ENCODE measurements at places on chromosomes 11 and 22. TPM values are rescaled to one million over a fixed set of nuclear protein-coding genes. Genes with fewer than 3 reads are reported as not detected.
A peak's percentile ranks its signal among the peaks of the same experiment; 100 is the strongest.

DNA sequence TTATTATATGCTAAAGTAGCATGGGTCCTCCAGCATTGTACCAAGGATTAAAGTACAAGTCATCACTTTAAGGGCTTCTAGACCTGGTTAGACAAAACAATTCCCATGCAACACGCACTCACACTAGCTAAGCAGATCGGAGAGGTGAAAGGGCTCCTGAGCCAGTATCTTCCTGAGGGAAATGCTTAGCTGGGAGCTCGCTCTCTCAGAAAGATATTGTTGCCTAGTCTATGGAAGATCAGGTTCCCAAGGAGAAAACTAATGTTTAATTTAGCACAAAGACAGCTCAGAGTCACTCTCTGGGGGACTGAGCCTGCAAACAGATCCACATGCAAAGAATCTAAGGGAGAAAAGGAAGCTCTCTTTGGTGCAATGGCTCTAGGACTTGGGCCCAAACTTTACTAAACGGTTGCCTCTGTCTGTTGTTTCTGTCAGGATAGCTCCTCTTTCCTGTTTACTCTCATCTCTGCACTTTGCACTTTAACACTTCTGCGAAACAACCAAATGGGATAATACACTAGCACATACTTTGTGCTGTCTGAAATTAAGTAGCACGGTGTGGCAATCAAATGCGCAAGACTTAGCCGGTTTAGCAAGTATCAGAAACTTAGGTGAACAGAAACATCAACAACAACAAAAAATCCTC lies 10.7 kb downstream of the MAML2 start:
- no peak for DNase-seq

DNA sequence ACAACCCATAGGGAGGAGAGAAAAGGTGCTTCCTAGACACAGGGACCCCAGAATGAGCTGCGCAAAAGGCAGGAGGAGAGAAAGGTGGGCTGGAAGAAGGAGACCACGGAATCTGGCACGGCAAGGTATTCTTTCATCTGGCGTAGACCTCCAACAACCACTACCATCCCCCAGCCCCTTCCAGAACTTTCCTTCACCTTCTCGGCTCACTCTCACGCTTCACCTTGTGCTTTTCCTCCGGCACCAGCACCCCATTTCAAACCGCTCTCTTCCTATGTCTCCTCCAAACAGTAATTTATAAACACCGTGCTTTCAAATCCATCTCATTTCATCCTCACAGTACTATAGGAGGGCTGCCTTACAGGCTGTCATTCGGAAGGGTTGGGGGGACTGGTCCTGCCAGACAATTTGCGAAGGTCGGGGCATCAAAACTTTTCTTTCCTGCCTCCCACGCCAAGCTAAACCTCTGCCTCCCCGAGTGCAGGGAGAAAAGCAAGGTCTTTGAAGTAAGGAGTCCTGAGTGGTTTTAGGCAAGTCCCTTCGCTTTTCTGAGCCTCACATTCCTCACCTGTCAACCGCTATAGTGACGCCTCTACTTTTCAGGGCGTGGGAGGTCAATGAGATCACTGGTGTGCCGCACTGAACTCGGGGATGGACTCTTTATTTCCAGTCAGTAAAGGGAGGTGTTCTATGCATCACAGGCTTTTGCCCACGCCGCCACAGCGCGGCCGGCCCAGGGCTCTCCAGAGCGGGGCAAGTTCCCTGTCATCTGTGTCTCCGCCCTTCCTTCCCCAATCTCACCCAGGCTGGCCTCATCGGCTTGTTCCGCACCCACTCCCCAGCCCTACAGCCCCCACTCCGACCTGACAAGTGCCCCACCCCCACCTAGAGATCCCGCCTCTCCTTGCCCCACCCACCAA lies 800 bp downstream of the KCTD21 start:
- no peak for DNase-seq

GRCh38 chr22:27633296-27633871 lies 168.2 kb downstream of the MN1 start:
- no peak for DNase-seq

GRCh38 chr11:121323046-121323607 lies 30.6 kb downstream of the SC5D start:
- no peak for DNase-seq

GRCh38 chr11:3901249-3902025 lies 46.0 kb downstream of the STIM1 start:
- no peak for DNase-seq

DNA sequence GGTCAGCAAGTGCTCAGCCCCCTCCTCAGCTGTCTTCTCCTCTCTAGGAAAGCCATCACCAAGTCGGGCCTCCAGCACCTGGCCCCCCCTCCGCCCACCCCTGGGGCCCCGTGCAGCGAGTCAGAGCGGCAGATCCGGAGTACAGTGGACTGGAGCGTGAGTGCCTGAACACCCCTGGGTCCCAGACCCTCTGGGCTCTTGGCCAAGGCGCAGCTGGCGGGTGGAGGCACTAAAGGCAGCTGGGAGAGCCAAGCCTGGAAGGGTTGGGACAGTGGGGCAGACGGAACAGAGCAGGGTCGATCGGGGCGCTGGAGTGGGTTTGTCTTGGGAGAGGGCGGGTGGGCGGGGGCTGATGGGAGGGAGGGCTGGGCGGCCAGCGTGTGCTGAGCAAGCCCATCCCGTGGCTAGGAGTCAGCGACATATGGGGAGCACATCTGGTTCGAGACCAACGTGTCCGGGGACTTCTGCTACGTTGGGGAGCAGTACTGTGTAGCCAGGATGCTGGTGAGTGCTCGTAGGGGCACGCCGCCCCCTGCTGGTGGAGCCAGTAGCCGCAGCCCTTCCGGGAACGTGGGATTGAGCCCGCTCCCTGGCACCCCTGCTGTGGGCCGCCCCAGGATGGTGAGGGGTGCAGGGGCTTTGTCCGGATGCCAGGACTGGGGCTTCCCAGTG lies 14.1 kb upstream of the MDK start:
- no peak for DNase-seq

The LRRC74B gene
- 0.22 TPM for polyA plus RNA-seq

- no peak for DNase-seq
Observed at GRCh38 chr11:29268733-29269132, 748.1 kb downstream of the KCNA4 start.

The LINC01488 gene
- not detected for polyA plus RNA-seq

The YPEL4 gene
- polyA plus RNA-seq = 4.3 TPM

GRCh38 chr11:17760102-17761029 lies 25.8 kb downstream of the KCNC1 start:
- no peak for DNase-seq

DNA sequence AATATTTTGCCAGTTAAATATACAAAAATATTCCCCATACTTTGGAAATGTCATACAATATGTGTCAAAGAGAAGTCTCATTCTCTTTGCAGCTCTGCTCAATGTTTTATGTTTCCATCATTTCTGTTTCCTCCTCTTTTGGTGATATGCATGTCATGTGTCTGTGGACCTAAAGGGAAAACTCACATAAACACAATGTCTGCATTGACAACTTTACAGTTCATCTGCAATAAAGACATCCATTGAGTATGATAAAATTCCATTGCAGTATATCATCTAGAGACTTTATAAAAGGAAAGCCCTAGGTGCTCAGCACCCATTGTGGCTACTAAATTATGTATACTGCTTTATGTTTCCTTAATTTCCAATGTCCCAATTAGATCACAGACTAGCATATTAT lies 461.3 kb upstream of the FAT3 start:
- no peak for DNase-seq

The RIBC2 gene
- 8.0 TPM for polyA plus RNA-seq

The MAJIN gene
- 1.3 TPM for polyA plus RNA-seq

The KRTAP5-1 gene
- polyA plus RNA-seq = 0.13 TPM

The C11orf97 gene
- 0.42 TPM for polyA plus RNA-seq

The APBB1 gene
- 62.7 TPM for polyA plus RNA-seq

The PGR gene
- polyA plus RNA-seq = 0.01 TPM

The POLR2L gene
- 125 TPM for polyA plus RNA-seq

The TSPAN4 gene
- 92.3 TPM for polyA plus RNA-seq

DNA sequence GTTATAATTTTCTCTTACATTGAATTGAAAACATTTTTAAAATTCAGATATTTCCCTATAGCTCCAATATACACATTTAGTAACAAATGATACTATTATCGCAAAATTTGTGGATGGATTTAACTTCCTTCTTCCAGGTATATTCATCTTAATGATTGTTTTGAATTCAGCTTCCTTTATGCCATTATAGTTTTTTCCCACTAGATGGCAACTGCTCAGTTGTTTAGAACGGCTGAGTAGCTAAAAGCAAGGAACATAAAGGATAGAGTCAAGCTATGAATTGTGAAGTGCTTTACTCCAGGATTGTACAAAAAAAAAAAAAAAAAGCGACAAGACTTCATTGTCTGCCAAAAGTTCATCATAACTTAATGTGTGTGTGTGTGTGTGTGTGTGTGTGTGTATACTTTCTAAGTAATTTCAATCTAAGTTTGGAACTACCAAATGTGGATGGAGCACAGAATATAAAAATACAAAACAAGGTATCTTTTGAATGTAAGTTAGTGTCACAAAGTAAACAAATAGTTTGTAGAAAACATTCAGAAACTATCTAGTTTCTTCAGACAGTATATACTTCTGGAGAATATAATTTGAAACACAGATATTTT lies 846.4 kb downstream of the DLG2 start:
- DNase-seq = peak; percentile 20

GRCh38 chr11:47389577-47390421 lies 11.5 kb upstream of the SPI1 start:
- DNase-seq = no peak

The ACTN3 gene
- 0.67 TPM for polyA plus RNA-seq

- DNase-seq = peak; percentile 16
Observed at GRCh38 chr11:86119077-86119476, 50.2 kb upstream of the PICALM start.

The HDHD5 gene
- 46.6 TPM for polyA plus RNA-seq

The GGTLC2 gene
- not detected for polyA plus RNA-seq

DNA sequence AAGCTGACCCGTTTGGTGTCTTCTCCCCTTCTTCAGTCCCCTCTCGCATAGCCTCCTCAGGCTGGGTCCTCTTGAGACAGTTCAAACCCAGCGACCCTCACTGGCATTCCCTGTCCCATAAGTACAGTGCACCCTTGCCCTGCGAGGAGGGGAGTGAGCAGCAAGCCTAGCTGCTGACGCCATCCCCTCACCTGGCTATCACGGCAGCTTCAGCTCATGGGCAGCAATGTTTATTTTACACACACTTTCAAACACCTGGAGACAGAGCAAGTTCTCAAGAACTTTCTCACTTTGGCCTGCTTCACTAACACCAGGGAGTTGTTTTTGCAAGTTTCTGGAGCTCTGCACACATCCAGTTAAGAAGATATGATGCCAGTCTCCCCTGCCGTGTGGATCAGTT lies 189.6 kb upstream of the E2F8 start:
- no peak for DNase-seq

The PLEKHB1 gene
- 15.7 TPM for polyA plus RNA-seq

DNA sequence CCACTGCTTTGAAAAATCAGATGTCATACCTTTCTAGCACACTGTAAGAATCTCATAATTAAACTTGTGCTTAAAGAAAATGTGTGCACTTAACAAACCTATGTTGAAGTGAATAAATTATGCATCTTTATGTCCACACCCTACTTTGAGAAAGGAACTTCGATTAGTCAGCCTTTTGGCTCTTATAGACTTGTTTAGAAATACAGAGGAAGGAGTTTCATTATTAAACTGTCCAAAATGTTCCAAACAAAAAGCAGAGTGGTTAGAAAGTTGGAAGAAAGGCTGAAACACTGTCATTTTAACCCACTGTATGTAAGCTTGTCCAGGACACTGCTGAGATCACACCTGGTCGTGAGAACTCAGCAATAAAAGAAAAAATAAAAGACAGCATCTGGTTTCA lies 863.2 kb upstream of the CHORDC1 start:
- DNase-seq = no peak

DNA sequence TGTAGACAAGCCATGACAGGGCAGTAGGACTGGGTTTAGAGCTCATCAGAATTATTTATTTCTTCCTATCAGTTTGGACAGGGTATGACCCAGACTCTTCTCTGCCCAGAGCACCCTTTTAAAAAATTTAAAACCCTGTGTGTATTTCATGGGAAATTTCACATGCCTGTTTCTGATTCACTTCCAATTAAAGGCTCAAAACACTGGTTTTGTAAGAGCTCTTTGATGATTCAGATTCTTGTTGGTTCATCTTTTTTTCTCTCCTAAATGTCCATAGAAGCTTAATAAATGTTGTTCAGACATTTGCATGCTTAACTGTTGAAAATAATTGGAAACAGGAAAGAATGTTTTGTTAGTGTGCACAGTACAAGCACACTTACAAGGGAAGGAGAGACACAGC lies 13.8 kb downstream of the FLI1 start:
- DNase-seq = no peak

The FAM180B gene
- polyA plus RNA-seq = 0.26 TPM

- DNase-seq = no peak
Observed at GRCh38 chr22:47965896-47966295, 1203.4 kb downstream of the TBC1D22A start.

GRCh38 chr11:128086794-128087193 lies 500.6 kb downstream of the ETS1 start:
- DNase-seq = no peak

GRCh38 chr22:39446239-39446721 lies 10.5 kb upstream of the MGAT3 start:
- DNase-seq = no peak

DNA sequence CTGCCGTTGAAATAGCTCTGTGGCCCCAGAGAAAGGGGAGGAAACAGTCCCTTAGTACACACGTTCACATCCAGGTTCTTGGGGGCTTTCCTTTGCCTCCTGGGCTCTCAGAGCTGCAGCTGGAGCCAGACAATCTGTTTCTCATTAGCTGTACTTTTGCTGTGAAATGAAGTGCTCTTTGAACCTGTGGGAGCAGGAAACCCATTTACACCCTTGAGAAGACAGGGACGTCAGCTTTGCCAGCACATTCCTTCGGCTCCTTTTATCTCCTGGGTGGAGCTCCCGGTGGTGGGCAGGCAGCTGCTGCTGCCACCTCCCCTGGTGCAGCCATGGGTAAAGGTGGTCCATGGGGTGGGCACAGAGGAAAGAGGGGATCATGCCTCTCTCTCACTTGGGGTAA lies 80.6 kb upstream of the TIMP3 start:
- peak; percentile 41 for DNase-seq

The OR51B5 gene
- 0.34 TPM for polyA plus RNA-seq

GRCh38 chr11:75165721-75166120 lies 14.8 kb downstream of the SLCO2B1 start:
- no peak for DNase-seq

- no peak for DNase-seq
Observed at GRCh38 chr11:78557236-78557635, 17.4 kb downstream of the NARS2 start.

The CHADL gene
- polyA plus RNA-seq = 4.3 TPM

DNA sequence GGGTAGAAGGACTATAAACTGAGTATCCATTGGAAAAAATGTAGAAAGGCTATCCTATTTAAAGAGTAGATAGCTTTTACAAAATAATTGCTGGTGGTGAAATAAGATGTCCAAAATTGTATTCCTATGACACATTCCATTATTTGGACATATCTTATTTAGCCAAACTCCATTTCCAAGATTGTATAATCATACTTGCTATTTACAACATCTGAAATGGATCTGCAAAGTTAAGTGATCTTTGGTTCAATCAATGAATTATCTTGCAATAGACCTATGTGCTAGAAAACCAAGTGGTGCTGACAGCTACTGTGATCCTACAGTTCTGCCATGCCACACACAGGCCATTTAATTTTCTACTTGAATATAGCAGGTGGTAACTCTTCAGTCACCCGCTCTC lies 11.0 kb upstream of the BLID start:
- no peak for DNase-seq

- peak; percentile 61 for DNase-seq
Observed at GRCh38 chr22:44931077-44931540, 78.7 kb downstream of the PHF21B start.

- no peak for DNase-seq
Observed at GRCh38 chr22:48894064-48894671, 933.5 kb downstream of the BRD1 start.

Data from renal pelvis (tissue), 12 donors.